ENCODE measurements at places on chromosomes 12 and 14.

DNA sequence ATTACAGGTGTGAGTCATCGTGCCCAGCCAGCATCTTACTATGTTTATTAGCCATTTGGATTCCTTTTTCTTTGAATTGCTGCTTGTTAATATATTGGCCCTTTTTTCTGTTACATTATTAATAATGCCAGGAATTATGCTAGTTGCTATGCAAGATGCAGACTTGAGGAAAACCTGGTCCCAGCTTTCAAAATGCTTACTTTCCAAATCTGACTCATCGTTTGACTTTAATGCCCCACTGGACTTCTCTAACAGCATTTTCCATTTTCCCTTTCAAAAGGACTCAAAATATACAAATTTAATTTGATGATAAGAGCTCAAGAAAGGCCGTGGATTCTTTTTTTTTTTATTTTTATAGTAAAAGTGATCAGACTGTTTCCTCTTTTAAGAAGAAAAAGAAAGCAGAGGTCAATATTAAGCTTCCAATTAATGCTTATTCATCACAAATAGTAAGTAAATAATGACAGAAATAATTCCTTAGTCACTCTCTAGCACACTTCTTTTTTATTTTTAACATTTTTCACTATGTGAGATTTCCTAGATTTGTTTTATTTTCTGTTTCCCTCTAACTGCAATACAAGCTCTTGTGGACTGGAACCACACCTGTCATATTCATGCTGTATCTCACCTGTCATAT is 146.1 kb upstream of the FGD4 start:
- no peak for DNase-seq

- no peak for DNase-seq
Measured at GRCh38 chr14:54487771-54488170, 1.0 kb downstream of the GMFB start.

DNA sequence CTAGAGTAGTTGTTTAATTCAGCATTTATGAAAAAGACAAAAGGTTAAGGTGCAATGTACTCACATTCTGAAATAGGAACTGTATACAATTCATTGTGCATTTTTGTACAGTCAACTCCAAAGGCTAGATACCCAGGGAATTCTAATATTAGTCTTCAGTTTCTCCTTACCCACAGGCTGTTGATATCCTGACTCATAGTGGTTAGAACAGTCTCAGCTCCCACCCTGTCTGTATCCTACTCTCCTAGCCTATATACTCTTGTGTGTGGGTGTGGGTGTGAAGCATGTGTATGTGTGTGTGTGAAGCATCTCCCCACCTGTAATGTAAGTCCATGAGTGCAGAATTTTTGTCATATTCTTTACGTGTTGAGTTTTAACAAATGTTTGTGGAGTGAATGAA is 229.5 kb downstream of the NAV3 start:
- DNase-seq, result peak; percentile 70

GRCh38 chr12:121575952-121576625 is 4.7 kb downstream of the KDM2B start:
- DNase-seq, result no peak

DNA sequence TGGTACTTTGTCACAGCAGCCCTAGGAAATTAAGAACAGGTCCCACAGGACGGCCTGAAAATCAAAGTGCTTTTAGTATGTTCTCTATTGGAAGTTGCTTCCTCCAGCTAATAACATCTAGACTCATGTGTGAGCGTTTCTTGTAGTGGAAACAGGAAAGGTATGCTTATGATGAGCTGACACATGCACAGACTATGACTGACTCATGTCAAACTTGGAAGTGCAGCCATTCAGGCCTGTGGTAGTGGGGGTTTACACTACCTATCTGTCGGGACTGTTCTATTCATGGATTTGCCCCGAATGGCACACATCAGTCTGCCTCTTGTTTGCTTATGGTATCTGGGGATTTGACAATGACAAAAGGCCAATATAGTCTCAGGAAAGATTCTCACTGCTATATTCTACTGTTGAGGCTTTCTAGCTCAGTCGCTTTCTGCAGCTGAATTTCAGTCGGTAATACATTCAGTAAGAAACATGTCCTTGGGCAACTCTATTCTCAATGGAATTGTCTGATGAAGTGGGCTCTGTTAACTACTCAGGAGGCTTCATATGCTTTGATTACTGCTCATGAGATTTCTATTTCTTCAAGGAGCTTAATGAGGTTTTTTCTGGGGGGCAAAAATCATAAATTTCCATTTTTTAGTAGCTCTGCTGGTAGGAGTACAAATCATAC is 270.3 kb upstream of the DAAM1 start:
- peak; percentile 25 for DNase-seq

DNA sequence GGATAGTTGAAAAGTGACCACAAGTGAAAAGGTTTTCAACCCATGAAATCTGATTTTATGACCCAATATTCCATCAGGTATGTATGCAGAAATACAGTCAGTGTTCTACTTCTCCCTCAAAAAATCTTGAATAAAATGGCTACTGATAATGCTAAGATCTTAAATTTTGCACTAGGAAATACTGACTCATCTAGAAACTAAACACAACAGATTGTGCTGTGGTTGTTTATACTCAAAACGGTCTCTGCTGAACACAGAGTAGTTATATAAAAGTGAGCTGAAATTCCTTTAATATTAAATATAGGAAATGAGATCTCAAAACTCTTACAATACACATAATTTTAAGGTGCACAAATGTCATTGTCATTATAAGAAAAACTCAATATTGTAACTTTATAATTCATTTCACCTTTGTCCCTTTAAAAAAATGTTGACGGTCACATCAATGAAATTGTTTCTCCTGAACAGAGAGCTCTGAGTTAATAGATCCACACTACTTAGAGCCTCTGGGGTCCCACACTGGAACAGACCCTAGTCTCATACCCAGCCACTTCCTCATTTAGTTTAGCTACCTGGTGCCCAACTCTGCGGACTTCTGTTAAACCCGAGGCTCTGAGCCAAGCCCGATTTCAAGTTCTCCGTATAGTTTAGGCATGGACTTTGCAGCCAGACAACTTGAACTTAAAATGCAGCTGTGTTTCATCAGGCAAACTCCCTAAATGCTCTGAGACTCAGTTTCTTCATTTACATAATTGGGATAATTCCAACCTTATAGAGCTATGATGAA is 9.3 kb downstream of the COCH start:
- no peak for DNase-seq

DNA sequence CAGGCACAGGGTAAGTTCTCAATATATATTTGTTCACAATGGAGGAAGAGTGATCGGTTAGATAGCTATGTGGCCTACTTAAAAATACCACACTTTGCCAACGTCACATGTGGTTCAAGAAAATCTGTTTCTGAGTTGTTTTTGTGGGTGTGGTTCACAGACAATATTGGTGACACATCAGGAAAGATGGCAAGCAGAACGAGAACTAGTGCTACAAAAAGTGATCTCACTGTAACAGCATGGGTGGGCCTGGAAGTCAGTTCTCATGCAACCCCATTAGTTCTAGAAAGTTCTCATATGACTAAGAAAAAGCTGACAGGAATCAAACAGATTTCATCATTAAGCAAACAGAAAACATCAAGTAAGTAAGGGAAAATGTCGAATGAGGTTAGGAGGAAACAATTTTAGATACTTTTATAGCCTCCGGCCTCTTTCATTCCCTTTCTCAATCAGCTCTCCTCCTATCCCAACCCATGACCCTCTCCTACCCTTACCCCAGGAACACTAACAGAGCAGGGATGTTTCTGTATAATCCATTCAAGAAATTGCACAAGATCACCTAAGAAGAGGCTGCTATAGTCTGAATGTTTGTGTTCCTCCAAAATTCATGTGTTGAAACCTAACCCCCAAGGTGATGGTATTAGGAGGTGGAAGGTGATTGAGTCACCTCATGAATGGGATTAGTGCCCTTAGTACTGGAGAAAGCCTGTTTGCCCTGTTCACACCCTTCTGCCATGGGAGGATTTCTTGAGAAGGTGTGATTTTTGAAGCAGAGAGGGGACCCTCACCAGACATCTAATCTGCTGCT is 15.5 kb upstream of the NTN4 start:
- DNase-seq, result peak; percentile 100

- peak; percentile 53 for DNase-seq
Measured at GRCh38 chr12:39619660-39620433, at the start of gene ABCD2. ABCD2 (minus strand) TSS chr12:39619803; CDS start chr12:39619615, 188 bp downstream.

GRCh38 chr12:20063116-20063515 is 305.2 kb upstream of the PDE3A start:
- DNase-seq, result peak; percentile 78

DNA sequence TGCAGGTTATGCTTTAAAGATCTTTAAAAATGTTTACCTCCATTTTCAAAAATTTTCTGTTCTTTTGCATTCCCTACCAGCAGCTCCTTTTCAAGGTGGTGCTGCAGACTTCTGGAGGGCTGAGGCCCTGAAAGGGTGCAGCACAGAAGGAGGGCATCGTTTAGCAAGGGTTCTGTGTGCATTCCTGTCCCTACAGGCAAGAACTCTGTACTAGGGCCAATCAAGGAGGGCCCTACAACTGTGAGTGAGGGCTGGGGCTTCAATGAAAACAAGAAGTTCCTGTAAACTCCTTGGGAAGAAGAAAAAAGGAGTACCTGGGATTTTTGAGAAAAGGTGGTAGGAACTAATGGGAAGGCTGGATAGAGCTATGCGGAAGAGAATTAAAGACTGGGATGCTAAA is 50.7 kb upstream of the CSRP2 start:
- DNase-seq, result no peak

GRCh38 chr12:105324704-105325103 is 5.8 kb upstream of the C12orf75 start:
- no peak for DNase-seq
